Tibial nerve (tissue), 4 donors: ENCODE measurements at places on chromosomes 7 and 10. TPM values are rescaled to one million over a fixed set of nuclear protein-coding genes. Genes with fewer than 3 reads are reported as not detected.

DNA sequence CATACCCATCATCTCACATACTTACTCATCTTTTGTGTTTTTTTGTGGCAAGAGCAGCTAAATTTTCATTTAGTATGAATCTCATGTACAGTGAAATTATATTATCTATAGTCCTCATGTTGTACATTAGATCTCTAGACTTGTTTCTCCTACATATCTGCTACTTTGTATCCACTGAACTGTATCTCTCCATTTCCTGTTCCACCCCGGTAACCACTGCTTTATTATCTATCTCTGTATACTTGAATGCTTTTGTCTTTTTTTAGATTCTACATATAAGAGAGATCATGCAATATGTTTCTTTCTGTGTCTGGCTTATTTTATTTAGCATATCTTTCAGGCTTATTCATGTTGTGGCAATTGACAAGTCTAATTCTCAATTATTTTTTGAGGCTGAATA lies 125.1 kb downstream of the ANKRD7 start:
- no peak for DNase-seq

The HMX2 gene
- not detected for total RNA-seq

DNA sequence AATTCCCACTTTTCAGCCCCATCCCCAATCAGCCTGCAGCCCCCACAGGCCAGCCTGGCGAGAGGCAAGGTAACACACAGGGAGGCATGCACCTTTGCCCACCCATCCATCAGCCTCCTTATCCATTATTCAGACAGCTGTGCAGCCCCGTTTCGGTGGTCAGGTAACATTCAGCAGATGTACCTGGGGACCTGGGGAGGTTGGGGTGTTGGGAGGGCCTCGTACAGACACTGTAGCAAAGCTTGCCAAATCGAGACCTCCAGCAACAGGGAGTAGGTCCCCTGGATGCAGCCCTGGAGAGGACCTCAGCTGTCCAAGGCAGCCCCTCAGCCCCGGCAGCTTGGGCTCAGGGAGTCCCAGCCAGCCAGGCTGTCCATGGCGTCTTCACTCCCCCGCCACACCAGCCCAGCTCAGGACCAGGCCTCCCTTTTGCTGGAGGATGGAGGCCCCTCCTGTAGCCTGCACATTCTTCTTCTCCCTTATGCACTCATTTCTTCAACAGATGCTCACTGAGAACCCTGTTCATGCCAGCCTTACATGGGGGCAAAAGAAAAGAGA lies 8.5 kb upstream of the DRGX start:
- DNase-seq, result no peak

The TAS2R4 gene
- total RNA-seq, result 1.5 TPM
